Activated naive CD8-positive, alpha-beta T cell treated with anti-CD3 and anti-CD28 coated beads, Interleukin-2, amount 10 ng/mL, durations not matched to agents 7 days and 5 days (primary cell): ENCODE measurements at places on chromosomes 4 and X. TPM values are rescaled to one million over a fixed set of nuclear protein-coding genes. Genes with fewer than 3 reads are reported as not detected.

The CENPVL2 gene
- not detected for total RNA-seq

- no peak for DNase-seq
Measured at GRCh38 chrX:55213381-55213780, 6.8 kb upstream of the PAGE5 start.

The MAGEC2 gene
- total RNA-seq = not detected

The LIMCH1 gene
- total RNA-seq = not detected

GRCh38 chr4:150679018-150679764 lies 97.2 kb downstream of the MAB21L2 start:
- no peak for DNase-seq

DNA sequence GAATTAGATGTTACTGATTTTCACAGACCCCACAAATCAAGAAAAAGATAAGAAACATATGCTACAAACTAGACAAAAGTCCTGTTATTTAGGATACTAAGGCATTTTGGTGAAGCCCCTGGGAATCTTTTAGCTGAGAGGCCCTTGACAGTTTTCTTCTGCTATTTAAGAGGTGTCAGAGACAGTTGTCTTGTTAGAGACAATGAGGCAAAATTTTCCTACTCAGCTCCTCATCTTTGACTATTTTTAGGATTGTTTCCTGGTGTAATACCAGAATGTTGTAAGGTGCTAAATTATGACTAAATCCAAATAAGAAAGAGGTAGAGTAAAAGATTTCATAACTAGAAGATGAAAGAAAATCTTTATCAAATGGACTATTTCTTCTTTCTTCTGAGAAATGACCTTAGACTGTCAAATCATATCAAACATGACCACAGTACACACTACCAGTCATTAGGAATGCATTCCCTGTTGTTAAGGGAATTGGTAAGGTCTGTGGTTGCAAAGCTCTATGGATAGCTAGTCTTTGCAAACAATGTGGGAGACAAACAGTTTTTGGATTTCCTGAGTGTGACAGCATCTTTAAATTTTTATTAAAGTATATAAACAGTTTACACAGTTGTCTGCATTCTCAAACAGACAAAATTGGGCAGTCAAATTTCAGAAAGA lies 926.1 kb downstream of the ADGRL3 start:
- no peak for DNase-seq

The SMIM31 gene
- not detected for total RNA-seq

DNA sequence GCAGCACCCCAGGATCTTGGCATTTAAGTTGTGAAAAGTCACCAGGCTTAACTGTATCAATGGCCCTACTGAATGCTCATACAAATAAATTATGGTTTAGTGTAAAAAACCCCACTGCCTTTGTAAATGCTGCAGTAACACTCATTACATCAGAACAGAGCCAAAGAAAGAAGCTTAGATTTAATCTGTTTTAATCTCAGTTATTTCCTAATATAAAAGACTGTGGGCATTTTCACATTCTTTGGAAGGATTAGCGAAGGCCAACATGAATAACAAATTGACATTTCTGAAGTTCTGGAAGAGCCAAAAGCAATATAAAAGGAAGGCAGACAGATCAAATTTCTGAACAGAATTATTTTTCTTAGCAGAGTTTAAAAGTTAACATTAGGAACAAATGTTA lies 140.0 kb upstream of the HCCS start:
- DNase-seq = no peak

GRCh38 chr4:178309890-178310289 lies 867.7 kb upstream of the AGA start:
- DNase-seq = no peak

DNA sequence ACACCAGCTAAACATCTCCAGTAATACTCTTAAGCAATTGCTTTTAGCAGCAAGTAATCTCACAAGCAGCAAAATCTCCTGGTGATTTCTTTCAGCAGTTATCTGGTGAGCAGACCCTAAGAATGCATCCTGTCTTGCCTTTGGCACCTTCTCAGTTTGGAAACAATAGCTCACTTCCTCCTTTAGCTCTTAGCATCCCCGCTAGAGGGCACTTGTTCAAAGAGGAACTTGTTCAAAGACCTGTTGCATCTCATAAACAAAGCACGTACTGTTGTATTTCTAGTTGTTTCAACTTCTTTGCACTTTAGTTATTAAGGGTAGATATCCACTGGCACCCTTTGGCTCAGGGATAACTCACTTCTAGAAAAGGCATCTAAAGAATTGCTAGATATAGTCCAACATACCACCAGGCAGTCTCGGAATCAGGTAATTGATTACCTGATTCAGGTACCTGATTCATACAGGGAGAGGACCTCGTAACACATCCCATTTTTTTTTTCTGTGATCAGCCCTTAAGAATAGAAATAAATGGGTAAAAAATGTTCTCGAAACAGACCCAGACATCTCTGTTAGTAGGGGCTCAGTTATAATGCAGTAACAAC lies 81.9 kb upstream of the QRFPR start:
- no peak for DNase-seq

The ITGB1BP2 gene
- 4.9 TPM for total RNA-seq

DNA sequence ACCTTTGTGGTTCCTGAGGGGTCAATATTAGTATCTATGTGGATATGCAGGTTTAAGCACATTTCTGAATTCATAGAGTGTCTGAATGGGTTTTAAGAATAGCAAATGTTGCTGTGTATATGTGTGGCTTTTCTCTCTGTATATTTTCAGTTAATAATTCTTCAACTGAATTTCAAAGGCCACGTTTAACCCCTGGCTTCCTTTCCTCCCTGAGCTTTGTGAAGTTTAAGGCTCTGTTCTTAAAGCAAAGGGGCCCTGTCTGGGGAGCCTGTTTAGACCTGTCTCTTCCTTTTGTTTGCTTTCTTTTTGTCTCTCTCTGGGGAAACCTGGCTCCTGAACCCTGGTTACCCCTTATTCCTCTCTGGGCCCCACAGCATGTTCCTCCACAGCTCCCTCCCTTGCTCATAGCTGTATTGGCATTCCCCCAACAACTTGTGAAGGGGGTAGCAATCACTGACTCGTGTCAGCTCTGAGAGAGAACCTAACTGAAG lies 139.1 kb downstream of the COL4A6 start:
- DNase-seq = no peak

DNA sequence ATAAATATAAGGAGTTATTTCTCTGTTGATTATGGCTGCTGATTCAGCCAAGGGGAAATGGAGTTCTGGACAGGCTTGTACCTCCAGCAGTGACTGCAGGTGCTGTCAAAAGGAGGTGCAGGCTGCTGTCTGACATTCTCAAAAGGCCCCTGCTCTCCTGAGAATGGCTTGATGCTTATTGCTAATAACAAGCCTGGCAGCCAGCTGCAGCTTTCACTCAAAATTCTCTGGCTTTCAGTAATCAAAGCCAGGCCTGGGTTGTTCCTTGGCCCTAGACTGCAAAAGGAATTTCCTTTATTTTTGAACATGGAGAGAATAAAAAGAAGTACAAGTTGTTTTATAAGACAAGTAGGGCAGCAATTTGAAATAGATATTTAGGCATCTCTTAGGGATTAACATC lies 575.9 kb downstream of the MID1IP1 start:
- no peak for DNase-seq

GRCh38 chrX:57641338-57641737 lies 38.7 kb downstream of the NLRP2B start:
- DNase-seq = no peak

DNA sequence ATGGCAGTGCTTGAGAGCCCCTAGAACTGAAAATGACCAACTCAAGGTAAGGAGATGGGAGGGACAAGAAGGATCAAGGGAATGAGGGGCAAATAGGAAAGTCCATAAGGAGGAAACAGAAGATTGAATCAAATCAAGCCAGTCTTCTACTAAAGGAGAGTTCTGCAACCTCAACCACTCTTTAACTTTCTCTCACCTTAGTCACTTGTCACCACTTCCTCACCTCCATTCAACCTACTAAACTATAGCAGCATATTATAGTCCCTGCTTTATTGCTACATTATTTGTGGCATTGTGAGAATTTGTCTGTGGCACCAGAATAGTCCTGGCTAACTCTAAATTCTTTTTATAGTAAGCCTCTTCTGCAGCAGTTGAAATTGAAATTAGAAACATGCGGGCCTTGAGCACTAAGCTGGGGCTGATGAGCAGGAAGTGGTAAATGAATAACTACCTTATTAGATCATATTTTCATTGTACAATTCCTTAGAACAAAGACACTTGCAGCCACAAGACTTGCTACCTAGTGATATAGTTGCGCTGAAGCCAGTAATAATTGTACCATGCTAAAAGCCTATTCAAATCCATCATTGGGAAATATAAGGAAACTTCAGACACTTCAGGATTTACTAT lies 336.9 kb downstream of the ZNF674 start:
- DNase-seq = no peak

The HSD17B13 gene
- total RNA-seq = 0.44 TPM

DNA sequence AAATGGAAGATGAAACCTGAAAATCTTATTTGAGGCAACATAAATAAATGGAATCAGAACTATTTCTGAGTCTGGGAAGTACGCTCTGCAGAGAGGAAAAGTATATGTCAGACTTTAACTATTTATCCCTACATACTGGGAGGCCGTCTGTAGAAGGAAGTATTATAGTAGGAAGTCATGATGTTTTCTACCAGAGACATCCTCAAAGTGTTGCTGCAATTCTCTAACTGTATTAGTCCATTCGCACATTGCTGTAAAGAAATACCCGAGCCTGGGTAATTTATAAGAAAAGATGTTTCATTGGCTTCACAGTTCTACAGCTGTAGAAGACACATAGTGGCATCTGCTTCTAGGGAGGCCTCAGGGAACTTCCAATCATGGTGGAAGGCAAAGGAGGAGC lies 88.7 kb upstream of the TBL1X start:
- no peak for DNase-seq

GRCh38 chr4:166414431-166414830 lies 541.4 kb downstream of the TLL1 start:
- no peak for DNase-seq

The KCND1 gene
- total RNA-seq = 5.6 TPM
